Activated CD8-positive, alpha-beta T cell treated with anti-CD3 and anti-CD28 coated beads, Interleukin-2, amount 10 ng/mL, durations not matched to agents 7 days and 5 days (primary cell): ENCODE measurements at places on chromosomes 6 and 20.

GRCh38 chr6:13478525-13478966 is 8.9 kb downstream of the GFOD1 start:
- no peak overlapping the region for H3K4me3 ChIP-seq
- H3K27ac ChIP-seq: peak overlapping the region; percentile 80
- H3K36me3 ChIP-seq: peaks cover 24% of the 10 kb centered on the region
- no peaks in the 10 kb centered on the region for H3K27me3 ChIP-seq
- H3K4me1 ChIP-seq: peaks cover 38% of the 10 kb centered on the region

DNA sequence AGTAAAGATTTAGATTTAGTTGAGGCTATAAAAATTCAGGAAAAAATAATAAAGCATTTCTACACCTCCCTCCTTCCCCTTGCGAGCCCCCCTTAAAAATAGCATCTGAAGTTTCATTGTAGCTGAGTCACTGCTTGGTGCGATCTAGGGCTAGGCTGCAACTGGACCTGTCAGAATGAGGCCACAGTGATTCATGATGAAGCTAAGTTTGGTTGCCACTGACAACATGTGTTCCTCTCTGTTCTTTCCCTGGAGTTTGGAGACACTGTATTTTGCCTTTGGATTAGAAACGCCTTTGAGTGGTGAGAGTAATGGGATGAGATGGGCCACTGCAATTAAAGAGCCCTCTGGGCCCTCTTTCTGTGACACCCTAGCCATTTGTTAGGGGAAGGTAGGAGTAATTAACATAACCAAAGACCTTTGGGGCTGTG is 334.1 kb downstream of the NRN1 start:
- peaks cover 38% of the 10 kb centered on the region for H3K4me1 ChIP-seq
- no peaks in the 10 kb centered on the region for H3K27me3 ChIP-seq
- no peak overlapping the region for H3K27ac ChIP-seq
- H3K4me3 ChIP-seq: no peak overlapping the region
- peaks cover 10% of the 10 kb centered on the region for H3K36me3 ChIP-seq
- DNase-seq: no peak

DNA sequence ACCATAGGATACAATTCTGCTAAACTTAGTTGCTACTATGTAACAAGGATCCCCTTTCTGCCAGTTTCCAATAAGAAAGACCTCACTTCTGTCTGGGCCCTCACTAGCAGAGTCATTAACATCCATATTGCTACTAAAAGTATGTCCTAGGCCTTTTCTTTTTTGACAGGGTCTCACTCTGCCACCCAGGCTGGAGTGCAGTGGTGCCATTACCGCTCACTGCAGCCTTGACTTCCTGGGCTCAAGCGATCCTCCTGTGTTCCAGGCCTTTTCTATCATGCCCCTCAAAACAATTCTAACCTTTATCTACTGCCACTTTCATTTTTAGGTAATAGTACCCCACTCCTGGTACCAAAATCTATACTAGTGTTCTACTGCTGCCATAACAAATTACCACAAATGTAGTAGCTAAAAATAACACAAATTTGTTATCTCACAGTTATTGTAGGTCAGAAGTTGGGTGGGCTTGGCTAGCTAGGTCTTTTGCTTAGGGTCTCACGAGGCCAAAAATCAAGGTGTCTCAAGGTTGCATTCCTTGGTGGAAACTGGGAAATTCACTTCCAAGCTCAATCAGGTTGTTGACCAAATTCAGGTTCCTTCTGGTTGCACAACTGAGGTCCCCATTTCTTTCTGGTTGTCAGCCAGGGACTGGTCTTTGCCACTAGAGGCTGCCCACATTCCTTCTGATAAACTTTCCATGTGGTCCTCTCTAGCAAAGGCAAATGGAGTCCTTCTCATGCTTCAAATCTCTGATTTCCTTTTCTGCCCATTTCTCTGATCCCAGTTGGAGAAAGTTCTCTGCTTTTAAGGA is 3.0 kb downstream of the CSNK2A1 start:
- H3K4me3 ChIP-seq: no peak overlapping the region
- peaks cover 67% of the 10 kb centered on the region for H3K4me1 ChIP-seq
- DNase-seq: no peak

DNA sequence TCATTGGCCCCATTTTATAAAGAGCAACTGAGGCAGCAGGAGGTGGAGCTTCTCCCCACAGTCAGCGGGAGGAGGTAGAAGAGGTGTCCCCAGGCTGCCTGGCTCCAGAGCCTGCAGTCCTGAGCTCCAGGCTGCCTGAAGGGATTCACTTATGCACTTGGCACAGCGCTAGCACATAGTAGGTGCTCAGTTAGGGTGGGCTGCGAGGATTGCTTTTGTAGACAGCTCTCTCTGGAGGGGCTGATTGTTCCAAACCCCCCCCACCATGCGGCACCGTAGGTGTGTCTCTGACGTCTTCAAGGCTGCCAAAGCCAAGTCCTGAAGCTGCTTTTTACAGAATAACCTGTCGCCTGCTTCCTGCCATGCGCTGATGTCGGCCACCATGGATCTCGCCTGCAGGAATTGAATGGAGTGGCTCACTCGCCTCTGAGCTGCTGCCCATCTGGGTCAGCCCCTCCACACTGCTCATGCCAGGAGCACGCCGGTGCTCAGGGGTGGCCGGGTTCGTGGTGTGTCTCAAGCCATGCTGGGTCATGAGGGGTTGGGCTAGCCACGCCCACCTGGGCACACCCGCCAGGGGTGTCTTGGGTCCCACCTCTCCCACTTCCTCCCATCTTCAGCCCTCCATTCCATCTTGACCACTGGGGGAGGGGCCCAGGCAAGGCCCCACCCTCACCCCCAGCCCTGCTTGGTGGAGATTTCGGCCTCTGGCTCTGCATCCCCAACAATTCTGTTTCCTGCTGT is 59.8 kb downstream of the BCAS4 start:
- H3K27ac ChIP-seq: no peak overlapping the region
- H3K4me1 ChIP-seq: peaks cover 24% of the 10 kb centered on the region

DNA sequence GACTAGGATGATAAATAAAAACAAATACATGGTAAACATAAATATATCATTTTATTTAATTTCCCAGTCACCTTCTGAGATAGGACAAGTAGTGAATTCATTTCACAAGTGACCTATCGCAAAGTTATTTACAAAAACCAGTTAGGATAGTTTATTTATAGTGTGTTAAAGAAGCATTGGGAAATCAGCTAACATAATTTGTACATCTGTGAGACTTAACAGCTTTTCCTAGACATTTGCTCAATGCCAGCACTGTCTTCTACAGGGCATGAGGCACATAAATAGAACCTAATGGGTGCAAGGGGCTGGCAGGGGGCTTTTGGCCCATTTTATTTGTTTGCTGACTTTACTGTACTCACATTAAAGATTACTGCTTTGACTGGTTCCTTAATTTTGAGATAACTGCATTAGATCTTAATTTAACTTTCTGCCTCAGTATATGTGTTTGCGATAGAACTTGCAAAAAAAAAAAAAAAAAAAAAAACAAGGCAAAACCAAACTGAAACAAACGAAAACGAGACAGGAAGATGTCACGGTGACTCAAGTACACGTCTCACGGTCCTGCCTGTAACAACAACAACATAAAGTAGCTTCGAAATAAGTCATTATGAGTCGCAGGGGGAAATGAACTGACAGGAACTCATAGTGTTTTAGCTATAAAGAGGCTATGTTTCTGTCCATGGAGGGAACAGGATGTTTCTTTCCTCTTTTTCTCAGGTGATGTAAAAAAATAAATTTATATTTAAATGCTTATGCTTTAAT is 133.7 kb upstream of the GMDS start:
- H3K4me3 ChIP-seq: no peak overlapping the region
- no peak for DNase-seq
- H3K36me3 ChIP-seq: no peaks in the 10 kb centered on the region
- no peaks in the 10 kb centered on the region for H3K4me1 ChIP-seq
- no peak overlapping the region for H3K27ac ChIP-seq
- no peaks in the 10 kb centered on the region for H3K27me3 ChIP-seq

DNA sequence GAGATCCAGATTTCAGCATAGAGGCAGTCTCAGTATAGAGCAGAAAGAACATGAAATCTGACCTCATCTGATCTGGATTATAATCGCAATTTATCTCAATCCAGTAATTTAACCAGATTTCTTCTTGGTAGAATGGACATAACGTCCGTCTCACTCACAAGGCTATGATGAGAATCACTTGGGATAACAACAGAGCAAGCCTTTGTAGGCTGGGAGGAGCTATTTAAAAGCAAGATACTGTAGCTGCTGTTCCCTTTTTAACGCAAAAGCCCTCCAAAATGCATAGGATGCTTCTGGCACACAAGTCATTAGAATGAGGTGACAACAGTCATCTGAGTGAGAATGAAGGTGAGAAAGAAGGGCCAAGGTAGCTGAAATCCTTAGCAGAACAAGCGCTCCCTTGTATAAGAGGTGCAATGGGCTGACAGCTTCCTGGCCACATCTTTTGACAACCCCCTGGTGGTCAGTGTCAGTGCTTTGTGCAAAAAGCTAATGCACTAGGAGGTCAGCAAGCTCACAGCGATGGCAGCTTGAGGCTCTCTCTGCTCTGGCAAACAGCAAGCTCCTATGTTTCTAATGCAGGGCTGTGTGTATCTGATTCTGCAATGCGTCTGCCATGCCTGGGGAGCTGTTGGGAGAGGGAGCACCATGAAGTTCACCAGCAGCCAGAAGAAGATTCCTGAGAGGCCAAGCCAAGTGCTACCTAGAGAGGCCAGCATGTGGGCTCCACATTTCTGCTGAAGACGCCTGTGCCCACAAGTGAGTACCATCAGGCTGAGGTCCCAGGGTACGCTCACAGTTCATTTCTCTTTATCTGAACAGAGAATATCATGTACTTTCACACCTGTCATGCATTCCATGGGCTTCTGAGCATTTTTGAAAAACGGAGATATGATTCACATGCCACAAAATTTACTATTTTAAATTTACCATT is 16.2 kb downstream of the METTL24 start:
- H3K4me1 ChIP-seq: no peaks in the 10 kb centered on the region
- no peaks in the 10 kb centered on the region for H3K36me3 ChIP-seq
- H3K27me3 ChIP-seq: peaks cover 11% of the 10 kb centered on the region
- DNase-seq: no peak
- H3K4me3 ChIP-seq: no peak overlapping the region
- H3K27ac ChIP-seq: no peak overlapping the region

GRCh38 chr20:1287787-1288569 is 21.9 kb downstream of the SNPH start:
- peaks cover 44% of the 10 kb centered on the region for H3K4me1 ChIP-seq
- DNase-seq: no peak
- peaks cover 11% of the 10 kb centered on the region for H3K36me3 ChIP-seq
- H3K27ac ChIP-seq: peak overlapping the region; percentile 88
- H3K4me3 ChIP-seq: no peak overlapping the region

DNA sequence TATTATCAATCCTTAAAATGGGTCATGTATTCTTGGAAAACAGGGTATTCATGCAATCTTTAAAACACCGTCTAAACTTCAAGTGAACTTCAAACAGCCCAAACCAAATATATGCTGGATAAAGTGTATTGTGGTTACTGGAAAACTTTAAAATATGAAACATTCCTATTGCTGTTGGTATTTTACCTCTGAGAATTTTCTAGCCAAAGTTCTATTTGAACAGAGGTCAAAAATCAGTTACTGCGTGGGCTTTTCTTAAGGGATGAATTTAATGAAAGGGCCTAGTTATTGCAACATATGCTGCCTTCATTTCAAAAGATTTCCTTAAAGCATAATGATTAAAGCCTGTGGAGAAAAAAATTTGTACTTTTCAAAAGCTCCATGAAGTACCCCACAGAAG is 436.0 kb downstream of the PLCB1 start:
- H3K4me1 ChIP-seq: no peaks in the 10 kb centered on the region
- no peak overlapping the region for H3K27ac ChIP-seq
- H3K36me3 ChIP-seq: no peaks in the 10 kb centered on the region
- no peaks in the 10 kb centered on the region for H3K27me3 ChIP-seq

DNA sequence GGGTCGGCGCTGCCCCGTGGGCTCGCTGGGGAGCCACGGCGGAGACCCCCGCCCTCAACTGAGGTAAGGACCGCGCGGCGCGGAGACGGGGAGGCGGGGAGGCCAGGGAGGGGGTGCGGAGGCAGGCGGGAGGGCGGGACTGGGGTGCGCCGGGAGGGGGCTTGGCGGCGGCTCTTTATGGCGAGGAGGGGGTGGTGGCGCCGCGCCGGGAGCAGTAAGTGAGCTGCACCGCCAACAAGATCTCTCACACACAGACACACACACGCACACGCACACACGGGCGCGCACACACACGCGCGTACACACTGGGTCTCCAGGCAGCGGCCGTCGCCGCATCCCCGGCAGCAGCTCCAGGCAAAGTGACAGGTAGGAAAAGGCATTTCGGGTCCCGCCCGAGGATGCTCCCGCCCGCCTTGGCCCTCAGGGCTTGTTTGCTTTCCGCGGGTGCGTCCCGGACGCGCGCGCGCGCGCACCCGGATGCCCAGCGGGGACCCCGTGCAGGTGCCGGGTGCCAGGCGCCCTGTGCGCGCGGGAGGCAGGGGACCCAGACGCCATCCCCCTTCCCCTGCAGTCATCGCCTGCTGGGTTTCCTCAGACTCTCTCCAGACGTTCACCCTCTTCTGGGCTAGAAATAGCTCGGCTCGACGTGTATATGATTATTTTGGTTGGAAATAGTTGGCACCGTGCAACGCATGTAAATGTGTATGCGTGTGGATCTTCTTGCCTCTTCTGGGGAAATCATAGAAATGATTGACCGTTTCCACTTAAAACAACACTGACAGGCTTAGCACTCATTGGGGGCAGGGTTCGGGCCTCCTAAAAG is at the start of gene PLCB4:
Gene PLCB4, plus strand, starts transcription at position 247 of the 823 bp plus-strand sequence. CDS start 238,728 bp downstream, outside the sequence.
- H3K27me3 ChIP-seq: peaks cover 18% of the 10 kb centered on the region
- DNase-seq: no peak
- peaks cover 2% of the 10 kb centered on the region for H3K36me3 ChIP-seq

DNA sequence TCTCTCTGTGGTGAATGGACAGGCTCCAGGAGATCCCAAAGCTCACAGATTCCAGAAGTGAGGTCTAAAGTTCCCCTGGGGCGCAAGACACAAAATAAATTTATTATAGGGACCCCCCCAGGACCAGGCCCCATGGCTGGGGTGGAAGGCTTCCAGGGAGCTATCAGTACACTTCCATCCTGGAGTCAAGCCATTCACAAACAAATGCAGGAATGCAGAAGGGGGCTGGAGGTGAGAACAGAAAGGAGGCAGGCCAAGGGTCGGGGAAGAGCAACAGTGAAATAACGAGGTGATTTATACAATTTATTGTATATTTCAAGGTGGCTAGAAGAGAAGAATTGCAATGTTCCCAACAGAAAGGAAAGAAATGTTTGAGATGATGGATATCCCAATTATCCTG is 126.9 kb downstream of the LY86 start:
- DNase-seq: no peak
- H3K4me3 ChIP-seq: no peak overlapping the region
- H3K4me1 ChIP-seq: peaks cover 50% of the 10 kb centered on the region
- H3K36me3 ChIP-seq: peaks cover 1% of the 10 kb centered on the region
